GM10248 (cell line): ENCODE measurements at places on chromosomes 3 and 15.

DNA sequence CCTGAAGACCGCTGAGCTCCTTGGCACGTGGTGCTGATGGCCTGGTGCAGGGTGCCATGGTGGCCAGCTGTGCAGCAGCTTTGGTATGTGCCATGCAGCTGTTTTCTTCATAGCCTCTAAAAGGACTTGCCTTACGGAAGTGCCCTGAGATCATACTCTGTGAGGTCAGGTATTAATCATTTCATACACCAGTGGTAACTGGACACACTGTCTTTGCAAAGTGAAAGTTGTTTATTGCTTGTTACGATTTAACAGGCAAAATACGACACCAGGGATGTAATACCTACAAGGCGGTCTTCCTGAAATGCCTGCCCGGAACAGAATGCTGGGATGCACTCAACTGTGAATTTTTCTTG lies 184.6 kb downstream of the ATP10A start:
- no peak for DNase-seq

GRCh38 chr3:60932170-60932569 lies 319.1 kb downstream of the FHIT start:
- no peak for DNase-seq

DNA sequence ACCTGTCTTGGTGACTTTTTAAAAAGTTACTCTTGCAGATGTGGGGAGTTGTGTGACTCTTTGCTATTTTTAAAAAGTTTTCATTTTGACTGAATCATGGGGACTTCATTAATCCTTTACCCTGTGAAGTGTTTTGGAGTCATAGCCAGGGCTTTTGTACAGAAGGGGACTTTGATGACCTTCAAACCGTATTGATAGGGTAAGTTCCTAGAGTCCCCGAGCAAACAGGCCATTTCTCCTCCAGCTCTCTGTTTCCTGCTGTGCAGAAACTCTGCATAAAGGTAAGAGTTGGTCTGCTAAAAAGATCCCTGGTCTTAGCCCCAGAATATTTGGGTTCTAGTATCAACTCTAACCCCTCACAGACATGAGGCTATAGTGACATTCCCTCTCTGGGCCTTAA lies 170.8 kb upstream of the BCL6 start:
- no peak for DNase-seq

- no peak for DNase-seq
Observed at GRCh38 chr15:65245096-65245856, 34.0 kb upstream of the CILP start.

- peak; percentile 50 for DNase-seq
Observed at GRCh38 chr3:65785065-65785645, 253.6 kb downstream of the MAGI1 start.

DNA sequence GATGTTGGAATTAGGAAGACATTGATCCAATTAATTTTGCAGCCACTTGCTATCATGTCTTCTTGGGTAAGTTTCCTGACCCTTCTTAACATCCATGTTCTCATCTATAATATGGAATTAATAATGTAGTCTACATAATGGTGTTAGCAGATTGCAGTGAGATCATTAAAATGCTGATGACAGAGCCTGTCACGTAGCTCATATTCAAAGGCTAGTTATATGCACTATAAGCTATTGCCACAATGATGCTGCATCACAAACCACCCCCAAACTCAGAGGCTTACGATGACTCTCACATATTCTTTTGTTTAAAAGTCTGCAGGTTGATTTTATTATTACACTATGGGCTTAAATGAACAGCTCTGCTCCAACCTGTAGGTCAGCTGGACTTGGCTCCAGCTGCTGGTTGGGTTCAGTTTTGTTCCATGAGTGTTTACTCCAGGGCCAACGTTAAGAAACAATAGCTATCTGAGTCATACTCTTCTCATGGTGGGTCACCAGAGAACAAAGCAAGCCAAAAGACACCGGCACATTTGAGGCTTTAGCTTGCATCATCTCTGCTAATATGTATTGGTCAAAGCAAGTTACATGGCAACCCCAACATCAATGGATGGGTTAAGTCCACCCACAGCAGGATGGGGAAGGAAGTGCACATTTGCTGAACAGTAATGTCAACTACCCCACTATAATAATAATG lies 250.0 kb upstream of the SLCO3A1 start:
- no peak for DNase-seq

GRCh38 chr15:79032656-79033055 lies 57.9 kb downstream of the RASGRF1 start:
- no peak for DNase-seq

GRCh38 chr3:14547693-14548092 lies 7.6 kb upstream of the GRIP2 start:
- no peak for DNase-seq

GRCh38 chr15:50190166-50190570 lies 8.2 kb downstream of the SLC27A2 start:
- no peak for DNase-seq

- DNase-seq, result no peak
Observed at GRCh38 chr15:85462029-85462428, 81.6 kb downstream of the AKAP13 start.

- no peak for DNase-seq
Observed at GRCh38 chr3:179769411-179770247, 116.8 kb downstream of the USP13 start.

- no peak for DNase-seq
Observed at GRCh38 chr3:132368515-132368914, 48.8 kb upstream of the DNAJC13 start.

GRCh38 chr15:74889883-74890664 lies at the start of gene MPI:
MPI (plus strand) TSS chr15:74890042; CDS start chr15:74890074, 32 bp downstream.
- peak; percentile 96 for DNase-seq

DNA sequence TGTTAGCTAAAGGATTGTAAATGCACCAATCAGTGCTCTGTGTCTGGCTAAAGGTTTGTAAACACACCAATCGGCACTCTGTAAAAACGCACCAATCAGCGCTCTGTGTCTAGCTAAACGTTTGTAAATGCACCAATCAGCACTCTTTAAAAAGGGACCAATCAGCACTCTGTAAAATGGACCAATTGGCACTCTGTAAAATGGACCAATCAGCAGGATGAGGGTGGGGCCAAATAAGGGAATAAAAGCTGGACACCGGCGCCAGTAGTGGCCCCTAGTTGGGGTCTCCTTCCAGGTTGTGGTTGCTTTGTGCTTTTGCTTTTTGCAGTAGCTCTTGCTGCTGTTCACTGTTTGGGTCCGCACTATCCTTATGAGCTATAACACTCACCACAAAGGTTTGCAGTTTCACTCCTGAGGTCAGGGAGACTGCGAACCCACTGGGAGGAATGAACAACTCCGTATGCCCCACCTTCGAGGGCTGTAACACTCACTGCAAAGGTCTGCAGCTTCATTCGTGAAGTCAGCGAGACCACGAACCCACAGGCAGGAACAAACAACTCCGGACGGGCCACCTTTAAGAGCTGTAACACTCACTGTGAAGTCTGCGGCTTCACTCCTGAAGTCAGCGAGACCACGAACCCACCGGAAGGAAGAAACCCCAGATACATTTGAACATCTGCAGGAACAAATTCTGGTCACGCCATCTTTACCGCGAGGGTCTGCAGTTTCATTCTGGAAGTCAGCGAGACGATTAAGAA lies 1.1 kb upstream of the SUCLG2 start:
- no peak for DNase-seq

GRCh38 chr3:189954733-189955665 lies 165.7 kb downstream of the P3H2 start:
- DNase-seq, result no peak

- peak; percentile 59 for DNase-seq
Observed at GRCh38 chr3:195900436-195901355, 7.7 kb downstream of the TNK2 start.

GRCh38 chr3:129553171-129553570 lies 10.2 kb downstream of the H1-8 start:
- DNase-seq, result no peak

DNA sequence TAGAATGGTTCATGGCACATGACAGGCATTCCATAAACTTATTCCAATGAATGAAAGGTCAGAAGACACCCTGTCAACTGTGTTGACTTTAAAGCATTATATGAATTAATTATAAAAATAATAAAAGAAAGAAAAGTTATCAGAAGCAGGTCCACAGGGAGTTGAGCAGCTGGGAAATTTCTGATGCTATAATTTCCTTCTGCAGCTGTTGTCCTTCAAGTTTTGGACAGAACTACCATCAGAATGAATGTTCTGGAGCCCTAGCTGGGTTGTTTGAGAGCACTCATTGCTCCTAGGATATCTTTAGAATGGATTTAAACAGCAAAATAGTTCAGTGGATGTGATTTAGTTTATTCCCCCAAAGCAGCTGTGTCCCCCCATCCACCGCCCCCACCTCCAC lies 232.4 kb upstream of the PROK2 start:
- no peak for DNase-seq

- no peak for DNase-seq
Observed at GRCh38 chr3:171526146-171526545, 65.9 kb upstream of the TNIK start.

DNA sequence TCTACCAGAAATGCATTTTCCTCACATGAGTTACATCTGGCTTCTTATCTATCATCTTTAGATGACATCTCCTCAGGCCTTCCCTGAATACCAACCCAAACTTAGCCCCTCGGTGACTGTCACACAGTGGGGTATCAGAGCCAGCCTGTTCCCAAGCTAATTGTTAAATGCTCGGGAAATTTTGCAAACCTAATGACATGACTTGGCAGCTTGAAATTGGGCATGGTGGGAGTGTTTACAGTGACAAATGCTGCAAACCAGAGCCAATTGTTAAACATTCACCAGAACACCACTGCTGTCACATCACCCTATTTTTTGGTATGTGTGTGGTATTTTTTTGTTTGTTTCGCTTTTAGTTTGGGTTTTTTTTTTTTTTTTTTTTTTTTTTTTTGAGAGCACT lies 130.8 kb downstream of the HCN4 start:
- DNase-seq, result no peak

GRCh38 chr3:194661946-194662345 lies 10.0 kb downstream of the LSG1 start:
- DNase-seq, result no peak

GRCh38 chr3:135178566-135178965 lies 383.5 kb downstream of the EPHB1 start:
- no peak for DNase-seq

DNA sequence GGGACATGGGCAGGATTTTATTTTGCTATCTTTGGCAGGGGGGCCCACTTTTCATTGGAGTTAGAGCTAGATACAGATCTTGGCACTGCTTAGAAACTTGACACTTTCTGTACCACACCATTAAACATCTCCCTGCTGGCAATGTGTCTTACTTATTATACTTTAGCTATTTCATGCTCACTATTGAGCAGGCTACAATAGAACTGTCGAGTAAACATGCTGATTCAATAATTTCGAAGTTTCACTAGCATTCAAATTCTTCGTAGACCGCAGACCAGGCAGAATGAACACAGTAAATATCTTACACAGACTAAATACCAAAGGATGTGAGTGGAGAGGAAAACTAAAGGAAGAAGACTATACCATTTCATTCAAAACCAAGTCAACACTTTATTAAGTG lies 180.8 kb downstream of the UNC13C start:
- no peak for DNase-seq

- DNase-seq, result no peak
Observed at GRCh38 chr15:85426481-85426880, 46.1 kb downstream of the AKAP13 start.

- DNase-seq, result no peak
Observed at GRCh38 chr3:101779822-101780381, 891 bp downstream of the NXPE3 start.

- no peak for DNase-seq
Observed at GRCh38 chr15:33160581-33161165, 33.8 kb downstream of the FMN1 start.

DNA sequence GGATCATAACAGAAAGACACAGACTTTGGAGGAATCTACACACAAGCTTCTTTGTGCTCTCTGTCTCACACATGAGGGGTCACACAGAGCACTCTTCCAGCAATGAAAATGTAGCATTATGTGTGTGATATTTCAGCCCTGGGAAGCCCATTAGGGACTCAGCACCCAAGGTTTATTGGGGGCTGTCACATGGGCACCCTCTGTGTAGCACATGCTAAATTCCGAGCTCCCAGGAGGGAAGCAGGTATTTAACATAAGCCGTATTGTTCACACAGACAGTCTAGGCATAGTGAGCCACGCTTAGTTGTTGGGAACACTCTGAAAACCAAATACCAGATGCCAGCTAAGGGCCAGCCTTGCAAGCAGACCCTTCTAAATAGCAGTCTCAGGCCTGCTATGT lies 261.6 kb upstream of the MANF start:
- no peak for DNase-seq

GRCh38 chr3:135981701-135982403 lies 16.3 kb downstream of the PPP2R3A start:
- no peak for DNase-seq

GRCh38 chr3:62888180-62888579 lies 13.0 kb upstream of the CADPS start:
- DNase-seq, result no peak

GRCh38 chr15:69860321-69860720 lies 237.4 kb downstream of the TLE3 start:
- no peak for DNase-seq

- DNase-seq, result no peak
Observed at GRCh38 chr3:190780524-190780923, 82.0 kb downstream of the GMNC start.

GRCh38 chr15:91383532-91383931 lies 283.5 kb downstream of the SV2B start:
- no peak for DNase-seq

DNA sequence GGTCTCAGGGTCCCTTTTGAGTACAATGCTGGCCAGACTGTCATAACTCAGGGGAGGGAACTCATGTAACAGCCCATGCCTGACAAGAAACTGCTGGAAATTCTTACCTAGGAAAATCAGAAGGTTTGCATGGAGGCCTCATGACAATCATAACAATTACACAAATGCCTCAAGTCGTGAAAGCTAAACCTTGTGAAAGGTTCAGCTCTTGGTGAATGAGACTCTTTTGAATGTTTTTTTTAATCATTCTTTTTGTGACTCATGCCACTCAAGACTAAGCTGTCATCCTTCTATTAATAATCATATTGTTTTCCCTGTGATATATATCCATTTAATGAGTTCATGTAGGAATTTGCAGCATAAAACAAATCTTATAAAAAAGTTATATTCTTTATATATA lies 61.4 kb upstream of the LEKR1 start:
- DNase-seq, result no peak

DNA sequence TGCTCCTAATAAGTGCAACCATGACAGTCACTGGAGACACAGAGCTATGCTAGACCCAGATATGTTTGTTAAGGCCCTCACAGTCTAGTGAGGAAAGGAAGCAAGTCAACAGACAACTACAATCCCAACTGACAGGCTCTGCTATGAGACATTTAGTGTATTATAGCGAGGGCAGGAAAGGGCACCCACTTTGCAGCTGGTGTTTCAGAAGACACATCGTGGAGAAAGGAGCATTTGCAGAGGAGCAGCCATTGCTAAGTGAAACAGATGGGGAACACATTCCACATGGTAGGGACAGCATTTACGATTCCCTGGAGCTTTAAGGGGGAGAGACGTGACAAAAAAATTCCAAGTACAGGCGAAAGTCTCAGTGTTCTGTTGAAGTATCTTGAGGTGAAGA lies 685.6 kb downstream of the AGBL1 start:
- no peak for DNase-seq

DNA sequence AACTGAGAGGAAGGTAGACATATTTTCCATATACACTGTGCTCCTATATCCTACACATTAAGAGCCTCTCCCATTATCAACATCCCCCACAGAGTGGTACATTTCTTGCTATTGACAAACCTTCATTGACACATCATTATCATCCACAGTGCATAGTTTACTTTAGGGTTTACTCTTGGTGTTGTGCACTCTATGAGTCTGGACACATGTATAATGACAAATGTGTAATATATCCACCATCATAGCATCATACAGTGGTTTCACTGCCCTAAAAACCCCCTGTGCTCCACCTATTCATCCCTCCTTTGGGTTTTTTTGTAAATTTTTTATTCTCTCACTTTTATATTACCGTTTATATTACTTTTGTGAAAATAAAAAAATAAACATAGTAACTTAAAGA lies 22.2 kb upstream of the CLDN18 start:
- DNase-seq, result no peak
